Bladder microvascular endothelial cell (primary cell): ENCODE measurements at places on chromosomes 12 and 14. TPM values are rescaled to one million over a fixed set of nuclear protein-coding genes. Genes with fewer than 3 reads are reported as not detected.

Gene MAPK1IP1L
- 11.7 and 23.5 TPM in 2 replicates for total RNA-seq

Gene TMEM52B
- total RNA-seq, result not detected in 2 replicates

Gene GALNT16
- total RNA-seq, result 0.13 TPM in 1 of 2 replicates, not detected in the other

Gene GPR33
- total RNA-seq, result not detected in 2 replicates
